ENCODE measurements at places on chromosomes 1 and 21. TPM values are rescaled to one million over a fixed set of nuclear protein-coding genes. Genes with fewer than 3 reads are reported as not detected.

GRCh38 chr1:105294838-105295237 lies 1545.1 kb downstream of the AMY1C start:
- DNase-seq, result no peak

The HSD3B2 gene
- total RNA-seq, result not detected

The ADCY10 gene
- not detected for total RNA-seq

- DNase-seq, result no peak
These were observed 4.2 kb upstream of the PLA2G2C start for GRCh38 chr1:20190256-20191160.

The UQCRH gene
- 982 TPM for total RNA-seq

The FOXD3 gene
- 0.30 TPM for total RNA-seq

GRCh38 chr1:30916296-30916695 lies 7.7 kb upstream of the SDC3 start:
- DNase-seq, result no peak

DNA sequence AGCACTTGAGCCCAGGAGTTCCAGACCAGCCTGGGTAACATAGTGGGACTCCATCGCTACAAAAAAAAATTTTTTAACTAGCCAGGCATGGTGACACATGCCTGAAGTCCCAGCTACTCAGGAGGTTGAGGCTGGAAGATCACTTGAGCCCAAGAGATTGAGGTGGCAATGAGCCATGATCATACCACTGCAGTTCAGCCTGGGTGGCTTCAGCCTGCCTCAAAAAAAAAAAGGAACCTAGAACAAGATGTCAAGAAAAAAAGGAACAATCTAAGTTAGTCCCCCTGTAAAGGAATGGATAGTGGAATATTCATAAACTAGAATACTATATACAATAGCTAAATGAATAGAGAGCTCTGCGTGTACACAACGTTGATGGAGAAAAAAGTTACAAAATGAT lies 14.4 kb downstream of the NSL1 start:
- no peak for DNase-seq

- DNase-seq, result peak; percentile 68
These were observed 32.4 kb downstream of the GNB1 start for GRCh38 chr1:1858382-1859086.
